Activated CD8-positive, alpha-beta memory T cell treated with anti-CD3 and anti-CD28 coated beads for 4 hours (primary cell): ENCODE measurements at places on chromosomes 16 and 17.

DNA sequence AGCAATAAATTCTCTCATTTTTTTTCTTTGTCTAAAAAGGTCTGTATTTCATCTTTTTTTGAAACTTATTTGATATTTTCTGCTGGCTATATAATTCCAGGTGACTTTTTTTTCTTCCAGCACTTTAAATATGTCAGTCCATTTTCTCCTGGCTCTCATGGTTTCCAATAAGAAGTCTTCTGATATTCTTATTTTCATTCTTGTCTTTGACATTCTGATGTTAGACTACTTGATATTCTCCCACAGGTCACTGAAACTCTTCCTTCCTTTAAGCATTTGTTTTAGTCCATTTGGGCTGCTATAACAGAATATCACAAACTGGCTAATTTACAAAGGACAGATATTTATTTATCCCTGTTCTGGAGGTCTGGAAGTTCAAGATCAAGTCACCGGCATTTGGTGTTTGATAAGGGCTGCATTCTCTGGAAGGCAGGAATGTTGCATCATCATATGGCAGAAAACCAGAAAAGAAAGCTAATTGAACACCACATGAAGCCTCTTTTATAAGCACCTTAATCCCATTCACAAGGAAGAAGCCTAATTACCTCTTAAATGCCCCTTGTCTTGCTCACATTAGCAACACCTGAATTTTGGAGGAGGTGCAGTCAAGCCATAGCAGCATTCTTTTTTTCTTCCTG is 242.1 kb upstream of the TNRC6C start:
- no peak for DNase-seq

DNA sequence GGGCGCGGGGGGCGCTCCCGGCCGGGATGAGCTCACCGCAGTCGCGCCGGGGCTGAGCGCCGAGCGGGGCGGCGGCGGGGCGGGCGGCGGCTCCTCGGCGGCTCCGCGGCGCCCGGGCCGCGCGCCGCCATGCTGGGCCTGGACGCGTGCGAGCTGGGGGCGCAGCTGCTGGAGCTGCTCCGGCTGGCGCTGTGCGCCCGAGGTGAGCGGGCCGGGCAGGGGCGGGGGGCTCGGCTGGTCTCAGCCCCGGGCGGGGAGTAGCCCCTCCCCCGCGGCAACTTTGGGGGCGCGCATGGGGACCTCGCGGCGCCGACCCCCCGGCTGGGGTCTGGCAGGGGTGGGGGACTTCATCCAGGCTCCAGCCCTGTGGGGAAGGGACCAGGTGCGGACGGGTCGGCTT is at the start of gene ARHGDIG:
ARHGDIG (plus strand) TSS at position 40 of the 400 bp plus-strand sequence; CDS start at position 130, 90 bp downstream.
- DNase-seq: no peak

DNA sequence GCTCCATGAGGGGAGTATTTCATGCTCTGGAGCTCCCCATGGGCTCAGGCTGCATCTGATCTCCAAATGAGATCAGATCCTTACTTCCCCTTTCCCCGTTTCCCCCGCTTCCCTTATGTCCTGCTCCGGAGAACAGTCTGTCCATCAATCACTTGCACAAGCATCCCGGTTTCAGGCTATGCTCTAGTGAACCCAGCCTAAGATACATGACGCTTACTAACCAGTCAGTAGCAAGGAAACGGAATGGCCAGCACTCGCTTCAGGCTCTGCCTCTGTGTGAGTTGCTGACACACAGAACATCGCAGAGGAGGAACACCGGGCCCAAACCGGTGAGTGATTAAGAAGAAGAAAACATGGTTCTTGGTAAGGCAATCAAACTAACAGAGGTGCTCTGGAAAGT is 9.4 kb upstream of the ATP5MC1 start:
- no peak for DNase-seq

GRCh38 chr16:89860747-89861304 is 12.6 kb upstream of the TCF25 start:
- peak; percentile 39 for DNase-seq

GRCh38 chr17:65446043-65446442 is 115.4 kb downstream of the AXIN2 start:
- DNase-seq: no peak

- no peak for DNase-seq
Observed at GRCh38 chr16:79261481-79261940, 339.0 kb downstream of the MAF start.

DNA sequence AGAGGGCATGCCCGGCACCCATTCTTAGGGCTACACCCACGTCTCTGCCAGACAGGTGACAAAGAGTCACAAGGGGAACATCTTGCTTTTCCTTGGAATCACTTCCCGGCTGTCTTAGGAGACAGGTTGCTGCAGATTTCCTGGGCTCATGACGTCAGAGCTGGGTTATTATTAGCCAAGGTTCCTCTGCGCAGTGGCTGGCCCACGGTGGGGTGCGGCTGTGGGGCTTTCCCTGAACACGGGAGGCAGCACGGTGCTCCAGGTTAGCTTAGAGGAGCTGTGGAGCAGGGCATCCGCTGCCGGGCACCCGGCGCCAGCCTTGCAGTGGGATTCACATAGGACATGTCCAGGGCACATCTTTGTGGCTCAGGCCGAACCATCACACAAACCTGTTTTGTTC is 118.0 kb upstream of the PLCG2 start:
- DNase-seq: no peak

DNA sequence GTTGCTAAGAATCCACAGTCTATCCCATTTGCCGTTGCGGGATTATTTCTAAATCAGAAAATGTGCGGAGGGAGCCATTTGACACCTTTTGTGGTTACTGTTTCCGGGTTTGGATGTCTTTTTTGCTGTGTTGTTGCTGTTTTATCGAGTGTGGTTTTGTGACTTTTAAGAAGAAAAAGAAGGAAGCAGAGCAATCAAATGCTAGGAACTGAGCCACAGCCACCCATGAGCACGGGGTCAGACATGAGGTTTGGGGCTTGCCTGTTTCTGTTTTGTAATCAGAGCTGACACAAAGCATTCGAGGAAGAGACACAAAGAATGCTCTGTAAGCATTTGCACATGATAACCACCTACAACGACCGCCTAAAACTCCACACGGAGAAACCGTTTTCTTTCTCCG is 53.1 kb upstream of the CHMP6 start:
- no peak for DNase-seq

- no peak for DNase-seq
Observed at GRCh38 chr17:75260641-75261335, 618 bp downstream of the GGA3 start.

GRCh38 chr16:898761-899682 is 71.8 kb downstream of the LMF1 start:
- DNase-seq: no peak

DNA sequence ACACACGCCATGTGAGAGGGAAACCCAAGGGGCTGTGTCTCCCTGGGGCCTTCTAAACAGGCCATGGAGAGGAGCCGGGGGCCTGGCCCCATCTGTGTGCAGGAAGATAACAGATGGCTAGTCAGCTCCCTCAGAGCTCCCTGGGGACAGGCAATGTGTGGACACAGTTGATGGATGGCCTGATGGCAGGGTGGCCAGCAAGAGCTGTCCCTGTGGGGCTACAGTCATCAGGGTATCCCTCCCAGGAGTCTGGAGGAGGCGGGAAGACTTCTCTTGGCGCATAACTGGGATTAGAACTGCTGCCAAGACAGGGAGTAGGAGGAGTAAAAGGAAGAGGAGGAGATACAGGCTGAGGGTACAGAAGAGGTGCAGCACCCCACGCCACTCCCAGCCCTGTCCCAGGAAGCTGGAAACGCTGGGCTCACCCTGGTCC is 17.3 kb downstream of the MYO18A start:
- no peak for DNase-seq

- DNase-seq: no peak
Observed at GRCh38 chr16:17106243-17106791, 364.4 kb downstream of the XYLT1 start.

DNA sequence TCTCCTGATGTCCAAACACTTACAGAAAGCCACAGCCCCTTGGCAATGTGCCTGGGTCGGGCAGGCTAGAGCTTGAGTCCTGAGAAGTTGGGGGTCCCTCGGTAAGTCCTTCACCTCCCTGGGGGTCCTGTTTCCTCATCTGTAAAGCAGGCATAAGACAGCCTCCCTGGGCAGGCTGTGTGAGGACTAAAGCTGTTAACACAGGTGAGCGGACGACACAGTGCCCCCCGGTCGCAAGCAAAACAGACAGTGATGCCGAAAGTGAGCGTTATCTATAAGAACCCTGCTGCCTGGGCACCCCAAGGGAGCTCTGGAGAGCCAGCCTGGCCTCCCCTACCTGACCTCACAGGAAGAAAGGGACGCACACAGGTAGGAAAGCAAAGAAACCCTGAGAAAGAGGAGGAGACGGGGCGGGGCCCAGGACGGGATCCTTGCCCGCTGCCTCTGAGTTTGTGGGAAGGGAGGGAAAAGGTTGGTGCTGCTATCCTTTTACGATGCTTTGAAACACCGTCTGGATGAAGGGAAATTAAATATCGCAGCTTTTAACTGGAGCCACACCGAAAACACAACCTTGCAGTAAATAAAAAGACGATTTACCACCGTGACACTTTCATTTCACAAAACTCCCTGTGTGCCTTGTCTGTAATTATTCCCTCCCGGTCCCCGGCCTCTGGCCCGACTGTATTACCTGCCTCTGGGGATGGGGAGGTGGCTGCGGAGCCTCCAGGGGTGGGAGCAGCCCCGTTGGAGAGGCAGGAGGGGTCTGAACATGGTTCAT is 67.1 kb downstream of the ENGASE start:
- no peak for DNase-seq

GRCh38 chr16:11276896-11277593 is 765 bp upstream of the PRM2 start:
- DNase-seq: no peak

DNA sequence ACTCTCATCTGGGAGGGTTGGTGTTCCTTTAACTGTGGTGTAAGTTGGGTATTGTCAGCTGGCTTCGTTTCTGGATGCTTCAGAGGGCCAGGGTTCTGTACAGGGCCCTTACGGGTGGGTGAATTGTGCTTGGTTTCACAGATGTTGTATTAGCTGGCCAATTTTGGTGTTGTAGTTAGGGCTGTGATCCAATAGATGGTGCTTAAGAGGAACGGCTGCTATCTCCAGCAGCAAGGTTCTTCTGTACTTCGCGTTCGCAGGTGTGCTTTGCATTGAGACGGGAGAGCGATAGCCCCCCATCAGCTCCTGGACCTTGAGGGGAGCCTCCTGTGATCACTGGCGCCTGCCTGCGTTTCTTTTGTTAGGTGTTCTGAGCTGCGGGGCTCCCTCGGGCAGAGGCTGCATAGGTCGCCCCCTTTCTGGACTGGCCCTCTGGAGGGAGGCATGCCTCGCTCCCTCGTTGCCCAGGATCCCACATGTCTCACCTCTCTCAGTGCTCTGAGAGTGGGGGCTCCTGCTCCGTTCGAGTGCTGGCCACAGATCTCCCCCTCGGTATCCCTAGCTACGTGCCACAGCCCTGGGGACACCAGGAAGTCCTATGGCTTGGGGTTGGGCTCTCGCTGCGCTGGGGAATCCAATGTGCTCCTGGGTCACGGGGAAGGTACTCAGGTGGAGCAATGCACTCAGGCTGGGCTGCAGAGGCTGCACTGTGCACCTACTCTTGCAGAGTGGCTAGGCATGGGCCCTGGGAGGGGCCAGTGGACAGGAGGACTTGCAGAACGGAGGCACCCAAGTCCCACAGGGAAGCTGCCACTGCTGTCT is 837 bp upstream of the PRDM7 start:
- no peak for DNase-seq

GRCh38 chr16:4334724-4335495 is 16.2 kb downstream of the PAM16 start:
- no peak for DNase-seq

DNA sequence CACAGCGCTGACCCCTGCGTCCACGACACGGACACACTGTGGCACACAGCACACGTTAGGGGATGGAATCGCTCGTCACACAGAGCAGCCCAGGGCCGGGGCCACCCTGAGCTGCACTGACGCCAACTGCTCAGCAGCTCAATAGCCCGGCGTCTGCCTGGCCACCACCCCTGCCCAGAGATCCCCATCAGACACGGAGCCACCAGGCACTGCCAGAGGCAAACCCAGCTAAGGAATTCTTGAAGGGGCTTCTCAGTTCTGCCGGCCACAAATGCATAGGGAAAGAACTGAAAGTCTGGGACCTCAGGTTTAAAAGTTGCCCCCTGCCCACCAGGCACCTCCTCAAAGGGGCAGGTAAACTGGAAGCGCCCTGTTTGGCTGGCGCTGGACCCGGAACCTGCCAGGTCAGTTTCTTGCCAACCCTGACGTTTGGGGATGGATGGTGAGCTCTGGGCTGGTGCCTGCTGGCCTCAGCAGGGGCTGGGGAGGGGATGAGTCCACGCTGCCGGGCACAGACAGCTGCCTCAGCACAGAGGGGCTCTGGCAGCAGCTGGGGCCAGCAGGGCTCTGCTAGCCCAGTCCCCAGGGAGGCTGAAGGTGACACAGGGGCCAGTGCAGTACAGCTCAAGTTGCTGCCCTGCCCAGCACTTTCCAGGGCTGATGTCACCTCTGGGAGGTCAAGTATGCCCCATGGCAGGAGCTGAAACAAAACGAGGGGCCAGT is 33.2 kb downstream of the TIMM22 start:
- no peak for DNase-seq

- no peak for DNase-seq
Observed at GRCh38 chr17:49038138-49038537, 41.0 kb downstream of the IGF2BP1 start.

DNA sequence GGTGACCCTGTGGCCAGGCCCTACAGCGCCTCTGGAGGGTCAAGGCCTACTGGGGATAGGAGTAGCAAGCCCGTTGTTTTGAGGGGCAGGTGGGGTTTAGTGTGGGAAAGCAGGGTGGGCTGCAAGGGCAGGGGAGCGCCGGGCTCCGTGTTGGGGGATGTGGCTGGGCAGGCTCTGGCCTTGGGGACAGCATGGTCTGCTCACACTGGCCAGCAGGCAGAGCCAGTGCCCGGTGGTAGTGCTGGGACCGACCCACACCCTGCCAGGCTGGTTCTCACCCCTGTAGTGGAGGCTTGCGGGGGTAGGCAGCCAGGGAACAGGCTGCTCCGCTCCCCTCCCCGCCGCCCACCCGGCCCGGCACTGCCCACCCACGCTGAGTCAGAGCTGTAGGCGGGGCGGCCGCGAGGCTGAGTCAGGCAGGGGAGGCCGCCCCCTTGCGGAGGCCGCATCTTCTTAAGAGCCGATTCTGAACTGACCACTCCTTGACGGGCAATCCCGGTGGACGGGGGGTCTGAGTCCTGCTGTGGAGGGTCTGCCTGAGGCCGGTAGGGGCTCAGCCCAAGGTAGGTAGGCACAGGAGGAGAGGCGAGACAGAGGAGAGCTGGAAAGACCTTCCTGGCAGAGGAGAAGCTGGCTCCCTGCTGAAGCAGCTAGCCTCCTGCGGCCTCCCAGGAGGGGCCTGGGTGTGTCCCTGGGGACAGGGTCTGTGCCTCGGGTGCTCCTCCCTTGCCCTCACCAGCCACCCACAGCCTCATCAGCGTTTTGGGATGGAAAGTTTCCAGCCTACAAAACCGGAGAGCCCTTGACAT is 62.4 kb downstream of the BAIAP2 start:
- peak; percentile 67 for DNase-seq

DNA sequence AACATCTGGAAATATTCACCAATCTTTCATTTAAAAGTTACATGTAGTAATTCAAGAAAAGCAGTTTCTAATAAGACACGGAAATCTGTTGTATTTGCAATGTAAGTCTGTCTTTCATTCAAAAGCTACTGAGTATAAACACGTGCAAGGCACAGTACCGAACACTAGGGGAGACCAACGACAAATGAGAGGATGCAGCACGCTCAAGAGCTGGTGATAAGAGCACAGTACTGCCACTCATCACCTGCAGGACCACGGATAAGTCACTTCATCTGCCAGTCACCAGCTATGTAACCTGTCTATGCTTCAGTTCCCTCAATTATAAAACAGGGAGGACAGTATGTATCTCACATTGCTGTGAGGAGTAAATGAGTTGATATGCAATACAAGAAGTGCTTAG is 67.1 kb downstream of the CLEC18A start:
- DNase-seq: peak; percentile 13
